NCI-H1436 treated with DMSO at 0.1 percent for 48 hours (cell line): ENCODE measurements at places on chromosomes 6 and 20.
A peak's percentile ranks its signal among the peaks of the same experiment; 100 is the strongest.

- DNase-seq: no peak
Observed at GRCh38 chr20:53582574-53583351, 10.9 kb downstream of the ZNF217 start.

GRCh38 chr6:139597771-139598755, 223.6 kb upstream of the CITED2 start:
- DNase-seq: no peak

GRCh38 chr6:12440981-12441380, 150.8 kb downstream of the EDN1 start:
- no peak for DNase-seq

DNA sequence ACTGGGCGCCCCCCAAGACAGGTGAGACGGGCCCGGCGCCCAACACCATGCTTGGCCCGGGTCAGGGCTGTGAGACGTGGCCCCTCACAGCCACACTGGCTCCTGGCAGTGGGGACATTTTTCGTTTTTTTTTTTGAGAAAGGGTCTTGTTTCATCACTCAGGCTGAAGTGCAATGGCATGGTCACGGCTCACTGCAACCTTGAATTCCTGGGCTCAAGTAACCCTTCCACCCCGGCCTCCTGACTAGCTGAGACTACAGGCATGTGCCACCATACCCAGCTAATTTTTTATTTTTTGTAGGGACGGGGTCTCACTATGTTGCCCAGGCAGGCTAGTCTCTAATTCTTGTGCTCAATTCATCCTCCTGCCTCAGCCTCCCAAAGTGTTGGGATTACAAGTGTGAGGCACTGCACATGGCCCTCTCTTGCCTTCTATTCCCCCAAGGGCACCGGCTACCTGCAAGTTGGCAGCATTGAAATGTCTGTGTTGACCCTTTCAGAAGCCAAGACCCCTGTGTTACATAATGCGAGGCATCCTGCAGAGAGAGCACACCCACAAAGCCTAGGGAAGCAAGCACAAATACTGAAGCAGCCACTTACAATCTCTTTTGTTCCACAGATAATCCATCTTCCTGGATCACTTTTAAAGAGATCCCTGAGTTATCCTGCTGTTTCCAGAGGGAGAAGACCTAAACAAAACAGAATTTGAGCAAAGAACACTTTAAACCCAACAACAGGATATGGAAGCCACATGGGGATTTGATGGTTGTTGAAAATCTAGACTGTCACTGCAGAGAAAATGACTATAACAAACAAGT, 57.5 kb upstream of the SLC4A11 start:
- no peak for DNase-seq

- no peak for DNase-seq
Observed at GRCh38 chr6:75830959-75831885, 82.2 kb downstream of the MYO6 start.

GRCh38 chr6:85449818-85450759, at the start of gene NT5E:
Gene NT5E (plus strand): TSS chr6:85450083. CDS start chr6:85450140, 57 bp downstream.
- DNase-seq: no peak

- no peak for DNase-seq
Observed at GRCh38 chr20:45579184-45579583, at the start of gene WFDC8. Gene WFDC8 (minus strand): TSS chr20:45579284. CDS start chr20:45579247, 37 bp downstream.

GRCh38 chr6:121951918-121952379, 447.5 kb upstream of the HSF2 start:
- DNase-seq: no peak

- DNase-seq: no peak
Observed at GRCh38 chr6:30122515-30122914, 9.6 kb upstream of the TRIM31 start.

GRCh38 chr20:14406495-14406894, 69.1 kb upstream of the FLRT3 start:
- no peak for DNase-seq

- no peak for DNase-seq
Observed at GRCh38 chr6:121873595-121873994, 438.1 kb downstream of the GJA1 start.

GRCh38 chr6:111486921-111487320, 3.9 kb upstream of the REV3L start:
- DNase-seq: no peak

DNA sequence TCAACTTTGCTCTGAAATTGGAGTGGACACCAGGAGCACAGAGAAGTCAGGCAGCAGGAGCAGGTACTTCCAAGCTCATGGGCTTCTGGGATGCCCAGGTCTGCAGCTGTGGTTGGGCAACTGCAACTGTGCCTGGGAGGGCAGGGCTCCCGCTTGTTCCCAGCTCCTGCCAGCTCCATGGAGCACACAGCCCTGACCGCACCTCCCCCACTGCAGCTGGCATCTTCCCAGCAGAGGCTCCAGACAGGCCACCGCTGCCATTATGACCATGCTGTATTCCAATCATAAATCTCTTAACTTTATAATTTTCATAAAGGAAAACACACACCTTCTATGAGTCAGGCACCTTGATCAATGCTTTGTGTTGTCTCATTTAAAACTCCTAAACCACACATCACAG, 36.9 kb downstream of the STK38 start:
- DNase-seq: no peak

DNA sequence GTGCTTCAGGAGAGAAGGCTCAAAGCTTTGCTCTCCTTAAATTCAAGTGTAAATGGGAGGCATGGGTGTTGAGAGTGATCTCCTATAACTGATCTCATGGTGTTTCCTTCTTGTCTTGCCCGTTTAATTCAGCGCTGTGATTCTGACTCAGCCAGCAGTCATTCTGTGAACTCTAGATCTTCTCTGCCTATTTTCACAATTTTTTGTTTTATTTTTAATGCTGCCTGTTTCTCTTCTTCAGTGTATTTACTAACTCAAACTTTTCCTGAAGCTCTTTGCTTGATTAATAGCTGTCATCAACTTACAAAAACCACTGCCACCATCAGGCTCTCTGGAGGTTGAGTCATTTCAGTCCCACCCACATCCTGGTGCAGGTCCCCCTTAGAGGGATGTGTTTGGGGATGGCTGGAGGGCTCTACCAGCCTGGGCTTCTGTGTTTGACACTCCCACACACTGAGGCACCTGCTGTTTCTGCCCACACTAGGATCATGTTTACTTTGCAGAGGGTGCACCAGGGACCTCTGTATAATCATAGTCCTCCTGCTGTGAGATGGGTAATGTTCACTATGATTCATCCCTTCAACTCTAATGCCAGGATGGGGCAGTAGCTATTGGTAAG, 94.0 kb downstream of the SHLD1 start:
- peak; percentile 60 for DNase-seq

DNA sequence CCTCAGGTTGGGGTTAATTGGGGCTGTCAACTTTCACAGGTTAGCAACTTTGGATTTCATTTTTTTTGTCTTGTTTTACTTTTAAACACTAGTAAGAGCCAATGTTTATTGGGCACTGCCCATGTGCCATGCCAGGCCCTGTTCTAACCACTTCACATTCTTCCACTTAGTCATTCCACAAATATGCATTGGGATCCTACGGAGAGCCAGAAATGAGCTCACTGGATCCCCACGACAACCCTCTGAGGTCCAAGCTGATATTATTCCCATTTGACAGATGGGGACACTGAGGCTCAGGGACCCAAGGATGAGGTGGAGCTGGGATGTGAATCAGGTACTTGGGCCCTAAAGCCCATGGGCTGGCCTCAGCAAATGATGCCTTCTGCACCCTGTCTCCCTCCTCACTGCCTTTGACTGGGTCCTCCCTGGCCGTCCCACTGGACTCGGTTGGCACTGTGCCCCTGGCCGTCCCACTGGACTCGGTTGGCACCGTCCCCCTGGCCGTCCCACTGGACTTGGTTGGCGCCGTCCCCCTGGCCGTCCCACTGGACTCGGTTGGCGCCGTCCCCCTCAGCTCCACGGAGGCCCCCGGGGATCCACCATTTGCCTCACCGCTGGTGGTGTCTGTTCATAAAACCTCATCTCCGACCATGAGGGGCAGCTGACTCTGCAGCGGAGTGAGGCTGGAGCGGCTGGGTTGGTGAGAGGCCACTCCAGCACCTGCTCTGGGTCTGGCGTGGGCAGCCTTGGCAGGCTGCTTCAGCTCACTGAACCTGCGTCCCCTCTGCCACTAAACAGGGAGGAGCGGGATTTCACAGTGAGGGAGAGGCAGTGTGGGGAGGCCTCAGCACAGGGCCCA, 4.8 kb upstream of the PMEPA1 start:
- DNase-seq: no peak

GRCh38 chr20:53654932-53655624, 61.4 kb upstream of the ZNF217 start:
- no peak for DNase-seq

GRCh38 chr6:92469186-92469828, 950.1 kb downstream of the EPHA7 start:
- DNase-seq: no peak

DNA sequence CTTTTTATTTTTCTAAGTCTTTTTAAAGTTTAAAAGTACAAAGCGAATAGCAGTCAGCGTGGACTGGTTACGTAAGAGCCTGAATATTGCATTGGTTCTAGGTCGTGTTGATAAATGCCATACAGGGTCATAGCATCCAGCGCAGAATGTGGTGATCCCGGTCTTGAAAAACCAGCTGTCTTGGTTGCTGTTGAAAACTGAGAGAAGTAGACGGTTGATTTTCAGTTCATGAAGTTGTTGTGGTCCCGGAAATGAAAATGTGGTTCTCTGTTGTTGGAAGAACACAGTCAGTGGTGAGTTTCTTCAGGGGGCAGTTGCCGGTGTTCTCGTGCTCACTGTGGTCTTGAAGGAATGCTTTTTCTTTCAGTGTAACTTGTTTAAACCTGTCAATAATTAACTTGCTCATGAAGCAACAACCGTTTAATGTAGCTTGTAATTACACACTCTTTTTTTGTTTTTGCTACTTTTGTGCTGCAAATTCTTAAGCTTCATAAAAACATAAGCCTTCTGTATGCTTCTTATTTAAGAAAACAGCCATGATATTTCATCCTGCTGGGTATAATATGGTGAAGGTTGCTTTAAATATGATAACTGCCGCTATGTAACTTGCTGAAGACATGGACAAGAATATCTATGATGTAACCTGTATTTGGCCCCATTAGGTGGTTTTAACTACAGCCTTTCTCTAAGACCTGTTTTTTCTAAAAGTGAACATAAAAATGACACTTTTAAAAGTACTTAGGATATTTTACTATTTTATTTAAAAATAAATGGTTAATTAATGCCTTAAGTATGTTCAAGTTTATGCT, 64.8 kb upstream of the KIF25 start:
- DNase-seq: no peak

DNA sequence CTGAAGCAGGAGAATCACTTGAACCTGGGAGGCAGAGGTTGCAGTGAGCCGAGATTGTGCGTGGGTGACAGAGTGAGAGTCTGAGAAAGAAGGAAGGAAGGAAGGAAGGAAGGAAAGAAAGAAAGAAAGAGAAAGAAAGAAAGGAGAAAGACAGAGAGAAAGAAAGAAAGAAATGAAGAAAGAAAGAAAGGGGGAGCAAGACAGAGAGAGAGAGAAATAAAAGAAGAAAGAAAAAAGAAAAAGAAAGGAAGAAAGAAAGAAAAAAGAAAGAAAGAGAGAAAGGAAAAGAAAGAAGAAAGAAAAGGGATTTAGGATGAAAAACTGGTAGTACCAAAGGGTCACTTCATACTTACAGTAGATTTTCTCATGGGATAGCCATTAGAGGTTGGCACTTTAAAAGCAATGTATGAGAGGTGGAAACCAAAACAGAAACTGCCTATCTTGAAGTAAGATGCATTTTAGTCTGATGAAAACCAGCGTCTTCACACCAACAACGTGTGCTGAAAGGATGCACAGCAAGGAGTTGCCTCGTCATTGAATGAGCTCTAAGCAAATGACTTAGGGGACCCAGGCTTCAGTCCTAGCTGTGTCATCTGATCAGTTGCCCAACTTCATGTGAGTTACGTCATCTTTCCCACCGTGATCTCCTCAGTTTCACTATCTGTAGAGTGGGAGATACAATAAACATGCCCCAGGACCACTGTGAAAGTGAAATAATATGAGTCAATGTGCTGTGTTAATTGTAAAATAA, 133.9 kb upstream of the NEDD9 start:
- DNase-seq: no peak

DNA sequence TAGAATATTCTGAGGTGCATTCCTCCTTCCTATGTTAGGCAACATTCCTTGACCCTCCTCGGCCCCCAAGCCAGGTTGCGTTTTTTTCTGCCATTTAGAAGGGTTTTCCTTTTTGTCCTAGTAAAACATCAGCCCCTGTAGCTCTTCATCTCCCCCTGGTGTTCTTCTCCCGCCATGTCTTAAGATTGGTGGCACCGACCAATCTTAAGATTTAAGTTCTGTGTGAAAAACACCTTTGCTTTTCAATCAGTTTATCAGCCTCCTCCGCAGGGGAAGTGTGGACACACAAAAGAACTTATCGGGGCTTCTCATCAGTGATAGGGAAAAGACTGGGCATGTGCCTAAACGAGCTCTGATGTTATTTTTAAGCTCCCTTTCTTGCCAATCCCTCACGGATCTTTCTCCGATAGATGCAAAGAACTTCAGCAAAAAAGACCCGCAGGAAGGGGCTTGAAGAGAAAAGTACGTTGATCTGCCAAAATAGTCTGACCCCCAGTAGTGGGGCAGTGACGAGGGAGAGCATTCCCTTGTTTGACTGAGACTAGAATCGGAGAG, 719 bp upstream of the EDN1 start:
- DNase-seq: no peak
